ENCODE measurements at places on chromosomes 6 and 20. TPM values are rescaled to one million over a fixed set of nuclear protein-coding genes. Genes with fewer than 3 reads are reported as not detected.

Gene LTB
- total RNA-seq = 0.15 TPM

Gene SLC17A1
- not detected for total RNA-seq

Gene PPP1R3G
- 0.36 TPM for total RNA-seq

Gene RBM38
- total RNA-seq = 26.6 TPM

Gene GRM1
- 0.79 TPM for total RNA-seq

DNA sequence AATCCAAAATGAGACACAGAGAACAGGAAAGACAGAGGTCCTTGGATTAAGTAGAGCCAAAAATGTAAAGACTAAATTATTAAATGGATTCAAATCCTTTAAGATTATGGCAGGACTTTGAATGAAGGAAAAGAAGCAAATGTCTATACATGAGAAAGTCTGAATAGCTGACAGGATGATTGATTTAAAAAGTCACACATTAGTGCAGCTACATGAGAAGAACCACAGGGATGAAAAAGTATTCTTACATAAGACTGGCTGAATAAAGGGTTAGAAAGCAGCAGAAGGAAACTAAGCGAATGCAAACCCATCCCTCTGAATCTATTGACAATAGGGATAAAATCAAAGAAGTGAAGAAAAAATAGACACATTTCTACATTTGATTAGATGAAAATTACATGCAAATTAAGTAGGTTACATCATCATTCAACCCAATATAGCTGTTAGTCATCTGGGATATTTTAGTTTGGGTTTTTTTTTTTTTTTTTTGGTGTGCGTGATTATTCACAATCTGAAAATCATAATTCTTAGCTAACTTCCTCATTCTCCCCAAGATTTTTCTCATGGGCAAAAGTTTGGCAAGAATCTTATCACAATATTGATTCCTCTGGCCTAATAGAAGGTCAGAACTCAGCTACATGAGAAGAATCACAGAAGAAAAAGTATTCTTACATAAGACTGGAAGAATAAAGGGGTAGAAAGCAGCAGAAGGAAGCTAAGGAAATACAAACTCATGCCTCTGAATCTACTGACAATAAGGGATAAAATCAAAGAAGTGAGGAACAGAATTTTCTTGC, 845.4 kb downstream of the HACE1 start:
- H3K4me1 ChIP-seq = no peaks in the 10 kb centered on the region
- no peak overlapping the region for H3K27ac ChIP-seq
- no peaks in the 10 kb centered on the region for H3K36me3 ChIP-seq
- H3K27me3 ChIP-seq = no peaks in the 10 kb centered on the region
- H3K4me3 ChIP-seq = no peak overlapping the region

DNA sequence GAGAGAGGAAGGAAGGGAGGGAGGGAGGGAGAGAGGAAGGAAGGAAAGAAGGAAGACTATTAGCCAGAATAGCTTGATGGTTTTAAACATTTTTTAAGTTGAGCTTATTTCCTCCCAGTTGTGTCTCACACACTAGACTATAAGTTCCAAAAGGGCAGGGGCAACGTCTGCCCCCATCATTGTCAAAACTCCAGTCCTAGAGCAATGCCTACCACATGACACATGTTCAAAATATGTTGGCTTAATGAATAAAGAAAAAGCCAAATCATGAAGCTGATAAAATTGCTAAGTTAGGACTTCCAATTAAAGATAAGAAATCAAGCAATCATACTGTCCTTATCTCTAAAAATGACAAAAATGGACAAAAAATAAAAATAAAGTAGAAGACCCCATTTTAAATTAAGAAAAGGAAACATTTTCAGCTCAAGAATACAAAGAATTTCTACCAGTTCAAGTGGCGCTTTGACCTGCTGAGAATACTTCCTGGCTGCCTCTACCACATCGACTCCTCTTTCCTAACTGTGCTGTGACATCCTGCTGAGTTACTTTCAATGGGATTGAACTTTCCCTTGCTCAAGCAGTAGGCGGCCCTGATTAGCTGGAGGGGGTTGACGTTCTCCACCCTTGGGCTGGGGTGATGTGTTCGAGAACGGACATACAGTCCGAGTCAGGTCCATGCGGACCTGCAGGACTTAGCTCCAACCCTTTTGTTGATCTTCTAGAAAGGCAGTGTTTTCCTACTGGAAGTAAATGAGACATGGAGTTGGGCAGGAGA, 283.9 kb upstream of the FOXQ1 start:
- H3K4me1 ChIP-seq = no peaks in the 10 kb centered on the region
- peaks cover 7% of the 10 kb centered on the region for H3K27me3 ChIP-seq
- H3K36me3 ChIP-seq = no peaks in the 10 kb centered on the region

DNA sequence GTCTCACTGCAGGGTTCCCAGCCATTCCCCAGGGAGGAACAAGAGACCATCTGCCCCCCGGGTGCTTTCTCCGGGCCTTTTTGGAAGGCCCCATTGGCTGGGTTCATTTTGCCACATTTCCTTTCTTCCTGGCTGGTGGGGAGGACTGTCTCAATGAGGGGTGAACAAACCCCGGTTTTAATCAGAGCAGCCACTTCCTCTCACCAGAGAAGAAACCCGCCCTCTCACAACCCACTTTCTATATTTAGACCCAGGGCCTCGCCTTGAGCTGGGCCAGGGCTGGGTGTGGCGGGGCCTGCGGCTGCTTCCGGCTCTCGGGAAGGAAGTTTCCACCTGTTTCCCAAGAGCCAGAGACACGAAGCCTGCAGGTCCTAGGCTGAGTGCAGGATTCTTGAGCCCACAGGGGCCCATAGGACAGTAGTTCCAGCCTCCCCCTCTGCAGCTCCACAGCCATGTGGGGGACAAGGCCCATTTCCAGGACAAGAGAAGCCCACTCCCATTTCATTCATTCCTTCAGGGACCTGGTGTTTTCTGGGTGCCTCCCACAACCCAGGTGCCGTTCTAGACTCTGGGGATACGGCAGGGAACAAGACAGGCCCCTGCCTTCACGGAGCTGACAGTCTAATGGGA, 41.8 kb downstream of the RBM38 start:
- H3K27me3 ChIP-seq = no peaks in the 10 kb centered on the region
- no peak for DNase-seq
- H3K4me1 ChIP-seq = peaks cover 11% of the 10 kb centered on the region
- H3K4me3 ChIP-seq = no peak overlapping the region

- no peak overlapping the region for H3K27ac ChIP-seq
- H3K27me3 ChIP-seq = no peaks in the 10 kb centered on the region
These were observed 26.4 kb upstream of the PTGIS start for GRCh38 chr20:49594143-49594930.

DNA sequence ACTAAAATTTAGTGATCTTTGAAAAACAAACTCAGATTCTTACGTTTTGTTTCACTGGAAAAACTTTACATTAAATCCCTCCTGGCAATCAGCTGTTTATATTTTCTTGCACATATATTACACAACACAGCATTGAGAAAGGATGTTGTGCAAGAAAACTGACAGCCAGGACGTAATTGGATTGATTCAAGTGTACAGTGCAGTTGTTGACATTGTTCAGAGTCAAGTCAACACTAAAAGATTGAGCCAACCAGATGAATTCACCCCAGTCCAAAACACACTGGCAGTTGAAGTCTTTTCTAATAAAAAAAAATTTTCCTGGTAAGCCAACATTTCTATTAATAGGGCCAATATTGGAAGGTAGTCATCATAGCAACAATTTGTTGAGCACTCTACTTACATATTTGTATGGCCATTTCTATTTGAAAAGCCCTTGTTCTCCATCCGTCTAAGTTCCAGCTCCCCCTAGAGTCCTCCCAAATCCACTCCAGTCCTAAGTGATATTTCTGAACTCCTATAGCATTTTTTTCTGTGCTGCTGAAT, 20.9 kb upstream of the VNN1 start:
- no peak for DNase-seq
- no peak overlapping the region for H3K27ac ChIP-seq
- no peaks in the 10 kb centered on the region for H3K4me1 ChIP-seq
- H3K27me3 ChIP-seq = no peaks in the 10 kb centered on the region

Gene GTSF1L
- not detected for total RNA-seq

GRCh38 chr6:111722179-111722731, 116.6 kb upstream of the TRAF3IP2 start:
- no peak for DNase-seq
- H3K27ac ChIP-seq = no peak overlapping the region
- H3K36me3 ChIP-seq = no peaks in the 10 kb centered on the region
- H3K4me3 ChIP-seq = no peak overlapping the region
- no peaks in the 10 kb centered on the region for H3K27me3 ChIP-seq
